ENCODE measurements at places on chromosomes 11 and 22. TPM values are rescaled to one million over a fixed set of nuclear protein-coding genes. Genes with fewer than 3 reads are reported as not detected.

GRCh38 chr11:123069908-123070821 is 8.2 kb upstream of the HSPA8 start:
- peak overlapping the region; percentile 48 for H3K27ac ChIP-seq
- H3K4me3 ChIP-seq: peak overlapping the region; percentile 39
- no peaks in the 10 kb centered on the region for H3K27me3 ChIP-seq
- H3K4me1 ChIP-seq: peaks cover 26% of the 10 kb centered on the region

DNA sequence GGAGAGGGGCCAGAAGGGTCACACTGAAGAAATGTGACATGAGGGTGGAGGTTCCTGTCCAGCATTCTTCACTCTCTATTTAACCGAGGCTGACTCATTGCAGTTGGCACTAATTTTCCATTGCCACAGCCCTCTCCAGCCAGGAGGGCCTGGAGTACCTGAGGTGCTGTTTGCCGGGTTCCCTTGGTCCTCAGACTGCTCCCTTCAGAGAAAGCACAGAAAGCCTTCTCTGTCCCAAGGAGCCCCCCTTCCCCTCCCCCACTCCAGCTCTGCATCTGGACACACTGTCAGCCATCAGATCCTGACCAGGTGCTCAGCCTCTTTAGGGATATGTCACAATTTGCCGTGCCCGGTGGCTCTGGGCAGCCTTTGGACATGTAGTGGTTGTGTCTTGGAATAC is 3.2 kb upstream of the C11orf91 start:
- H3K27ac ChIP-seq: peak overlapping the region; percentile 7
- peak; percentile 71 for DNase-seq
- H3K36me3 ChIP-seq: no peaks in the 10 kb centered on the region

DNA sequence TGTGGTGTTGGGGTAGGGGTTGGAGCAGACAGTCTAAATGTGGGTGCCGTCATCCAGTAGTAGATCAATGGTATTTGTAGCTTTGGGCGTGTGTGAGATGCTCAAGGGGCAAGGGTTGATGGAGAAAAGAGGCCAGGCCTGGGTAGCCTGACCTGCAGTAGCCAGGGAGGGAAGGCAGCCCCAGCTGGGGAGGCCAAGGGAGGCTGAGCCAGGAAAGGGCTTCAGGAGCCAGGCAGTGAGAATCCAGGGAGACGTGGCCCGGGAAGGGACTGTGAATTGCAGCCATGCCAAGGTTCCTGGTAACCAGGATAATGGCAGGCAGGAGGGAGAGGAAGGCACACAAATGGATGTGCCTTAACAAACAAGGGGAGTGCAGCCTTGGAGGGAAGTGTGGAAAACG is 2.5 kb upstream of the DERL3 start:
- no peak overlapping the region for H3K4me3 ChIP-seq
- no peak overlapping the region for H3K27ac ChIP-seq
- H3K27me3 ChIP-seq: no peaks in the 10 kb centered on the region
- no peaks in the 10 kb centered on the region for H3K36me3 ChIP-seq
- peaks cover 10% of the 10 kb centered on the region for H3K4me1 ChIP-seq
- no peak for DNase-seq

GRCh38 chr11:67732045-67732787 is 57.8 kb upstream of the ALDH3B2 start:
- DNase-seq: no peak
- H3K4me3 ChIP-seq: no peak overlapping the region
- no peaks in the 10 kb centered on the region for H3K4me1 ChIP-seq
- H3K36me3 ChIP-seq: no peaks in the 10 kb centered on the region

The PGA5 gene
- 0.71 TPM for total RNA-seq

The VSIG10L2 gene
- total RNA-seq: not detected

All from adrenal gland (tissue), 19 donors.